ENCODE measurements at places on chromosomes 3 and 15.

DNA sequence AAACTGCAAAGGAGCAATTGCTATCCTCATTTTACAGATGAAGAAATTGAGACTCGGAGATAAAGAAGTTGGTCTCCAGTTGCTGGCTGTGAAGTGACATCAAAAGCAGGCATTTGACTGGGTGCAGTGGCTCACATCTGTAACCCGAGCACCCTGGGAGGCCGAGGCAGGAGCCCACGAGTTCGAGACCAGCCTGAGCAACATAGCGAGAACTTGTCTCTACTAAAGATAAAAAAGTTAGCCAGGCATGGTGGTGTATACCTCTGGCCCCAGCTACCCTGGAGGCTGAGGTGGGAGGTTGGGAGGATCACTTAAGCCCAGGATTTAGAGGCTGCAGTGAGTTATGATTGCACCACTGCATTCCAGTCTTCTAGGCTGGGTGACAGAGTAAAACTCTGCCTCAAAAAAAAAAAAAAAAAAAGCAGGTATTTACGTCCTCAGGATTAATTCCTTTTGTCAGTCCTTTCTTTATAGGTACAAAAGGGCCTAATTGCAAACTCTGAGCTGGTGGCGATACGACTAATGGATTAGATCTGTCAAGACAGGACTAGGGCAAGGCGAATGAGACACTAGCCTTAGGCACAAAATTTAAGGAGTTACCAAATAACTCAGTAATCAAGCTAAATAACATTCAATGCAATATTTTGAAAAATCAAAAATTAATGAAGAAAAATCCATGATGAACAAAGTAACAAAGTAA lies 5.9 kb upstream of the DNASE1L3 start:
- DNase-seq: no peak

DNA sequence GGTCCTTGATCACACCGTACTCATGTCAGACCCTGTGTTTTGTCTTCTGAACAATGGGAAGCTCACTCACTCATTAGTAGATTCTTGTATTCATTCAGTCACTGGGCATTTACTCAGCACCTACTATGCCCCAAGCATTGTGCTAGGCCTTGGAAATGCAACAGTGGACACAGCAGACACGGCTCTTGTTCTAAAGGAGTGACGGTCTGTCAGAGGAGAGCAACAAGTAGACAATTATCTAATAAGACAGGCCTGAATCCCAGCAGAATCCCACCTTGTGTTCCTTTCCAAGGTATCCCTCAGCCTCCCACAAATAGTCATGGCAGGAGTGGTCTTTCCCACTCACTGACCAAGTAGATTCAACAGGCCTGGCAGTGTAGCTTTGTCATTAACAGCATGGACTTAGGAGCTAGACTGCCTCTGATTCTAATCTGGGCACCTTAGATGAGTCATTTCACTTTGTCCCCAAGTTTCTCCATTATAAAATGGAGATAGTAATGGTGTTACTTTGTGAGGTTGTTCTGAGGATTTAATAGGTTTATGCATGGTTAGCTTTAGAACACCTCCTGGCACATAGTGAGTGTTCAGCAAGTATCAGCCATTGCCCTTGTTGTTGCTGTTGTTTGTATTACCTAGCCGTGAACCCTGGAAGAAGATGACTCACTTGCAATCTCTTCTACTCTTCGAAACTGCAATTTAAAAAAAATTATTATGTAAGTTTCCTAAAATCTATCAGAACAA lies 69.1 kb downstream of the SSUH2 start:
- DNase-seq: no peak

- no peak for DNase-seq
These were observed 18.1 kb downstream of the ARRDC4 start for GRCh38 chr15:97978401-97979139.

DNA sequence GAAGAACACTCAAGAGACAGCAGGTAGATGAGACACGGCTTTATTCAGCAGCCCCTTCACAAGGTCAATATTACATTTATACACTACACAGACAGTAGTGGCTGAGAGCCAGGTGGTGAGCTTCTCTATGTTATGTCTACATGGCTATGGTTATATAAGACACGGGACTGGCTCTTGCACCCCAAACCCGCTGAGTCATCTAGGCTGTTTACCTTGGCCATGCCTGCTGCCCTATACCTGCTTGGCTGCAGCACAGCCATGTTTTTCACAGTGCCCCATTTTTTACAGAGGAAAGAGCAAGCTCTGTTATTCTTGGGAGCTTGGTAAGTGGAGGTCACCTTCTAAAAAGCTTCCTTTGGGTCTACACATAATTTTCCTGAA lies 231.6 kb downstream of the IGSF11 start:
- DNase-seq: no peak

GRCh38 chr15:80594091-80594889 lies 100.8 kb upstream of the ABHD17C start:
- DNase-seq: no peak

DNA sequence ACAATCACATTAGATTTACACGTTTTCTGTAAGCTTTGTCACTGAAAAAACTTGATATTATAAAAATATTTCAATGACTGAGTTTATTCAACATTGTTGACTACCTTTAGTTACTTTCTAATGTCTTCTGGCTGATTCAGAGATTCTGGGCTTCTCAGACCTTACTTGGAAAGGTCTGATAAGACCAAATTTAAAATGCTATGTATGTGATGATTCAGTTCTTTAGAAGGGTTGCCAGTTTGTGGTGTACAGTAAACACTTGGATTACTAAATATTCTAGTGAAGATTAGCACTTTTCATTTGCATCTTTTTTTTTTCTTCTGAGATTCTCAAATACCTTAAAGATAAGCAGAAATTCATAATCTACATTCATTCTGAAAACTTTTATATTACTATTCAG lies 49.8 kb downstream of the SGO1 start:
- no peak for DNase-seq

DNA sequence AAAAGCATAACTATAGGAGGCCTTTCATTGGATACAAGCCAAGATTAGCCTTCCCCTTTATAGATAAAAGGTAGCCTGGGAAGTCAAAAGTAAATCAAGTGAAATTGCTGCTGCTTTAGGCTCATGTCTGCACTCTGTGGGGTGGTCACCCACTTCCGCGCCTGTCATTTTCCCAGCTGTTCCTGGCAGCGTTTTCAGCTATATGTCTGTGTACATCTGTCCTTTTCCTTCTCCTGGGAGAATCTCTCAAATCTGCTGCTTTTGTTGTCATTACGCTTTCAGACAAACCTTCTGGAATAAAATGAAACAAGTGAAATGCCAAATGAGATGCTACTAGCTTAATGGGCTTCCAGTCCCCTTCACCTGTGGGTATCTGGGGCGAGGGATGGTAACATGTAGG lies 211.8 kb downstream of the MCTP2 start:
- DNase-seq: no peak

- DNase-seq: no peak
These were observed 964 bp downstream of the SLC25A20 start for GRCh38 chr3:48897460-48898376.

DNA sequence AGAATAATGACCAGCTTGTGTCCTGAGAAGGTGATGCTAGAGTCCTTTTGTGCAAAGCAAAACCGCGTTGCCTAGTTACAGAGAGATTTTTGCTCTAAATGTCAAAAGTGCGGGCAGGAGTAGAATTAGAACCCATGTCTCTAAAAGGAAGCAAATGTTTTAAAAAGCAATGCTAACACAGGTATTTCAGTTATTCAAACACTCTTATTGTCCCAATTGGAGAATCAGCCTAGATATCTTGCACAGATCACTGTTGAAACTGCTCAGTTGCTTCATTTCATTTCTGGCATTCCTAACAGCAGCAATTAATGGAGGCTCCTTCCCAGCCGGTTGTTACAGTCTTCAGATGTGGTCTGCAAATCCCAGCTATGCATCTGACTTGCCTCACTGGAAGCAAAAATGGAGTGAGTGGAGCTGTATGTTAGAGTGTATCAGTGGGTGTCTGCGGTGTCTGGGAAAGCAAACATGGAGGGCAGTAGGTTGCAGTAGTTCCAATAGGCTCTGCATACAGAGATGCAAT lies 55.6 kb upstream of the SEMA6D start:
- no peak for DNase-seq

DNA sequence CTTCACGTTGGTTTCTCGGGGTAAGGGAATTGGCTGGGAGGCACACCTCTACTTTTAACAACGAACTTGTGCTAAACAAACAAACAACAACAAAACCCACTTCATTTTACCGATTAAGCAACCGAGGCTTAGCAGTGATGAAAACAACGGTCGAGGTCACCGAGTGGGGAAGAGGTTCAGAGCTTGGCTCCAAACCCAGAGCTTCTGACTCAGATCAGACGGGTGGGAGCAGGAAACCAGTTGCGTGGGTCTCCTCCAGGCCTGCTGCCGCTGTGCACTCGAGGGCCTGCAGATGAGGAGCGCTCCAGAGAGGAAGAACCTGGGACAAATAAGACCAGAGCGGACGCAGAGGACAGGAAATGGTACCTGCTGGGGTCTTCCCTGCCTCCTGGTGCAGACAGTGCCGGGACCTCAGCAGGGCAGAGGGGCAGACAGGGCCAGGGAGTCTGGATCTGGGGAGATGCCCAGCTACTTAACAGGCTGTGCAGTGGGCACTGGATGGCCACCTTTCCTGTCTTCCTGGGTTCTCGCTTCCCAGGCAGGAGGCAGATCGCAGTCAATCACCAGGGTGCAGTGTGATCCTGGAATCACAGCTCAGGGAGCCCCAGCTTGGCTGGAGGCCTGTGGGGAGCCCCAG lies 99.0 kb upstream of the MEF2A start:
- DNase-seq: no peak

DNA sequence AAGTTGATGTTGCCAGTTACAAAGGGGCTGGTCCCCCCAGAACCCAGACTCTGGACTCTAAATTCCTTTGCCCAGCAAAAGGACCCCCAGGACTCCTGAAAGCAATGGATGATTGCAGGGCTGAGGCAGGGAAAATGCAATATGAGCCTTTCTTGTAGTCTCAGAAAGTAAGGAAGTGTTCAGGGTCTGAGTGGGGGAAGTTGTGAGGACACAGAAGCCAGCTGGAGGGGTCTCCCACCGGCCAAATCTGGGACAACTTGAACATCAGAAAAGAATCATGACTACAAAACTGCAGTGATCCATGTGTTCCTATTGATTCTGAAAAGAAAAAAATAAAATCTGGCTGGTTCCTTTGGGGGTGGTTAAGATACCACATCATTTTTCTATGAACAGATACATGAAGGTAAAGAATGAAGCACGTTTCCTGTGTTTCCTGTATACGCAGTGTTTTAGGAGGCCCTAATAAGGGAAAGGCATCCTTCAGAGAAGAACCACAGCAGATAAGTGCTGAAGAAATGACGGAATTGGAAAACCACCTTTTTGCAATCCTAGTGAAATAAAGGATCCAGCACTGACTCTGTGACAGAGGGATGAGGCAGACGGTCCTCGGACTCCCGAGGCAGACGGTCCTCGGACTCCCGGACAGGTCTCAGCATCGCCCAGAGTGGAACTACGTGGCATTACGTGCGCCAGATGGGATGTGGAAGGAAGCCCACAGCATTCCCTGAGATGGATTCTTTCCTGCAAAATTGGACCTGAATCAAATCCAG lies 22.2 kb upstream of the GRIP2 start:
- DNase-seq: no peak

DNA sequence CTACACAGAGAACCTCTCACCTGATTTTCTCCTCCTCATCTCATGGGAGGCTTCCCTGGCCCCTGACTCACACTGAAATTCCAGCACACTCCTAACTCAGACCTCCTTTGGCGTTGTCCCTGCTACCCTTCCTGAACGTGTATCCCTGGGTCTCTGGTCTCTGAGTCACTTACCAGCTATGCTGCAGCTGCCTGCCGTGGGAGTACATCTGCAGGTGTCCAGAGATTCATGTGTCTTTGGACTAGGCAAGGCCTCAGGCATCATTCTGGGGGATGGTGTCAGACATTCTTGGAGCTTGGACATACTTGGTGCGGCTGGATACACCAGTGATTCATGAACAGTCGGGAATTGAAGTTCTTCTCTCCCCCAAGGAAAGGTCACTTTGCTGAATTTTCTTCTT lies 148.8 kb upstream of the TRIM42 start:
- no peak for DNase-seq

DNA sequence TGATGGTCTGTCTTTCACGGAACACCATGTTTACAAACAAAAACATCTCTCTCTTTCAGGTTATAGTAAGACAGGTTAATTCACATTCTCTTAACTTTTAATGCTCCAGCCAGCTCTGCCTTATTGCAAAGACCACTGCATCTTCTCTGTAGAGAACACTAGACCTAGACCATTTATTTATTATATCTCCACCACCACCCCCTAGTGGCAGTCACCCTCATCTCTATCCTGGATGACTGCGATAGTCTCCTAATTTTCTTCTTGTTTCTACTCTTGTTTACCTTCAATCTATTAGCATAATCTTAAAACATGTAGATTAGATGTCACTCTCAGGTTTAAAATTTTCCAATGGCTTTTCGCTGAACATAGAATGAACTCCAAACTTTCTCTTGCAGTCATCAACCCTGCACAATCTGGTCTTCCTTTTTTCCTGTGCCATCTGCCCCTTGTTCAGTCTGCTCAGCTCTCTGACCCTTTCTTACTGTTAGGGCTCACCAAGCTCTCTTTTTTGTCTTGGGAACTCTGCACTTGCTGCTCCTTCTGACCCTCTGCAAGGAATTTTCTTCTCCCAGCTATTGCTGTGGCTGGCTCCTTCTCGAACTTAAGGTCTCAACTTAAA lies 155.6 kb downstream of the SQOR start:
- DNase-seq: no peak

DNA sequence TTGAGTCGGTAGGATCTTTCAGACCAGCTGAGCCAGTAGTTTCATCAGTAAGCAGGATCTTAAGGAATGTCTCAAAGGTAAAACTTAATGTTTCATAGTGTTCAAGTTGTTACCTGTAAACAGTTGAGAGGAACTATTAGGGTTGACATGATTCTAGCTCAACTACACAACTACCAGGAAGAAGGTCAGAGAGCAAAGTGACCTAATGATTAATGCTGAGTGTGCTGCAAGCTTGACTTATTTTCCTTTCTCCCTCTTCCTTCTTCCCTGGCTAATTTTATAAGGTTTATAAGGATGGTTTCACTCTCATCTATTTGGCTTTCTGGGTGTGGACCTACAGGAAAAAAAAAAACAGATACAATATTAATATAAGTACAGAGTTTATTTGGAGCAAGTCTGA lies 30.2 kb upstream of the LHFPL4 start:
- DNase-seq: no peak

GRCh38 chr15:80984856-80985255 lies 4.8 kb downstream of the MESD start:
- DNase-seq: no peak

DNA sequence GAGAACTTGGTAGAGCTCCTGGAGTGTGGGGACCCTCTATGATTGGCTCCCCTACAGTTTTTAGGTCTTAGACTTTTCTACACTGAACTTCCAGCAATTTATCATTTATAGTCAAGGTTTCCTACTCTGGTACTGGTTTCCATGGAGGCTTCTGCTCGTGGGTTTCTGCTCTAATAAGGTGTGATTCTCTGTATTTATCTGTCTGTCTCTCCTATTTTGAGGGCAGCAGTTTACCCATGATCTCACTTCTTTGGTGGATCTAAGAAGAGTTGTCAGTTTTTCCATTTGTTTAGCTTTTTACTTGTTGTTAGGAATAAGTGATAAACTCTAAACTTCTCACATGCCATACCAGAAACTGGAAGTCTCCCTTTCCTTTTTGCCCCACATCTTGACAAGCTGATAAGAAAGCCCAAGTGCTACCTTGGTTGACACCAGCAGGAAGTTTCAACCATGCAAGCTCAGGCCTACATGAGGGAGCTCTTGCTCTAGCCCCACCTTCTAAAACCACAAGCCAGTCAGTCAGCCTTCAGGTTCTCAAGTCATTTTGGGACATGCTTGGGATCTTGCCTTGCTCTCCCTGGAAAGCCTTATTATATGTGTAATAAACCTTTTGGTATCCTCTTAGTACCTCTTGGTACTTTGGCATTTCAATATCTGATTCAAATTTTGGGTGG lies 10.0 kb downstream of the TIMMDC1 start:
- no peak for DNase-seq

- no peak for DNase-seq
These were observed 42.6 kb upstream of the TMCO5A start for GRCh38 chr15:37891766-37892368.

Data from NCI-H446 treated with DMSO at 0.1 percent for 48 hours (cell line).